ENCODE measurements at places on chromosomes 6 and 20.

DNA sequence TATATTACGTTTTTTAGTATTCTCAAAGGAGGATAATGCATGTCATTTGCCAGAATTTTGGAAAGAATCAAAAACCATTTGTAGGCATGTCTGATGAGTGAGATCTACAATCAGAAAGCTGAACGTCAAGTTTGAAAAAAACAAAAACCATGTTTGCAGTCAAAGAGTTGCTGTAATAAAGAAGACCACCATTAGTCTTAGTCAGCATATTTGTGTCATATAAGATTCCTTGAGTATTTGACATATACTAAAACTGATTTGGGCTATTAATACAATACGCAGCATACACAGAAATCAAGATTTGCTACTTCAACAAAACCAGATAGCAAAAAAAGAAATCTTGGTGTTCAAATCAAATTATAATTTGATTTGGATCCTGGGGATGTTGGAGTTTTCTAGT lies 247.5 kb downstream of the SAMD5 start:
- DNase-seq, result no peak

DNA sequence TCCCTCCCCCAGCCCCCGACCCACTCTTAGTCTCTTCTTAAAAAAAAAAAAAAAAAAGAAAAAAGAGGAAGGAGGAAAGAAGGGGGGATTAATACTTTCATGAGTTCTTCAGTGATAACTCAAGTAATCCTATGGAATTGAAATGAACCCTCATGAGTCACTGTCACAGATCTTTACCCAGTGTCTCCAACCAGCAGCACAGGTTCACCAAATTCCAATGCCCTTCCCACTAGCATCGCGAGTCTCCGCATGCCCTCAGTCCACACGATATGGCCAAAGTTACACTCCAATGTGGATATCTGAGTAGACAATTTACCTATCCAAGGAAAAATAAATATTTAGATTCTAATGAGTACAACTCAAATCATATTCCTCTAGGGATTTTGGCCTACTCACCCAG lies 74.5 kb downstream of the MDN1 start:
- no peak for DNase-seq

GRCh38 chr20:62618611-62619529 lies 23.4 kb upstream of the SLCO4A1 start:
- no peak for DNase-seq

DNA sequence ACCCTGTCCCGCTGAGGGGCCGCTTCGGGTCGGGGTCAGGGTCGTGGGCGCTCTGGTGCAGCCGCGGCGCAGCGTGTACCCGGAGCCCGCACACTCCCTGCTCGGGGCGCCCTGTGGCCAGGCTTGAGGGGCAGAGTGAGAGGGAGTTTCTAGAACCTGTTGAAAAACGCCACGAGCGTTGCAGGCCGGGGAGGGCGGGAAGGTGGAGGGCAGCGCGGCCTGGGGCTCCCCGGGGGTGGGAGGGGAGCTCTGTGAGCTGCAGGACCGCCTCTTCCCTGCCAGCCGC lies 539 bp upstream of the BHLHE23 start:
- DNase-seq, result no peak

DNA sequence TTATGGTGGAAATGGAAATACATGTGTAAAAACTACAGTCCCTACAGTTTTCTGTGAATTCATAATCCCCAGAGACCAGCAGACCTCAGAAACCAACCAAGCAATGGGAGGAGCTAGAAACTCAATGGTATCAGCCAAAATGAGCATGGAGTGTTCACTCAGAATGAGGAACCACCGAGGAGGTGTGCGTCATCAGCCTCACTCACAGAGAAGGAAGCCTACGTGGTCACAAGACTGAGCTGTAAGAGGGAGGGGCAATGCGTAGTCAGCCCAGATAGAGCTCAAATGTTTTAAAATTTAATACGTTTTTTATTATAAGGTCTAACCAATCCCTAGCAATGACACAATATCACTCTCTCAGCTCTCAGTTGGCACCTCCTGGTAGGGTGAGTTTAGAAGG lies 17.4 kb downstream of the MYLK4 start:
- DNase-seq, result no peak

GRCh38 chr20:10034717-10035571 lies at the start of gene ANKEF1:
Gene ANKEF1, plus strand, starts transcription at chr20:10034987. Its CDS starts 3,315 bp downstream, at chr20:10038302.
- no peak for DNase-seq

GRCh38 chr20:6104493-6105188 lies 18.2 kb downstream of the FERMT1 start:
- no peak for DNase-seq

DNA sequence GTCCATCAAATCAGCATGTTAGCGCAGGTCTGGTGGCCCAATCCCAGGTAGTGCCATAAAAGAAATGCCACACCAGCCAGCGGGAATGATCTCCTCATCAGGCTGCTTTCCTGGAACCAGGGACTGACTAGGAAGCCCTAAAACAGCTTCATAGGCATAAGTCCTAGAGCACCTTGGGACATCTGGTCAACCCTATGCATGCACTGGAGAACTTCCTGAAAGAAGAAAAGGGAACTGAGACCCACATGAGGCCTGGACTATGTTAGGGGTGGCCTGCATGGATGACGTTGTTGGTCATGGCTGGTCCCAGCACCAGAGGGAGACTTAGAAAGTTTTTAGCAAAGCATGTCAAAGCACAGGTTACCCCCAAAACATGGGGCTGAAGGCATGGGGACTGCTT lies 7.6 kb upstream of the KCNK16 start:
- DNase-seq, result no peak

DNA sequence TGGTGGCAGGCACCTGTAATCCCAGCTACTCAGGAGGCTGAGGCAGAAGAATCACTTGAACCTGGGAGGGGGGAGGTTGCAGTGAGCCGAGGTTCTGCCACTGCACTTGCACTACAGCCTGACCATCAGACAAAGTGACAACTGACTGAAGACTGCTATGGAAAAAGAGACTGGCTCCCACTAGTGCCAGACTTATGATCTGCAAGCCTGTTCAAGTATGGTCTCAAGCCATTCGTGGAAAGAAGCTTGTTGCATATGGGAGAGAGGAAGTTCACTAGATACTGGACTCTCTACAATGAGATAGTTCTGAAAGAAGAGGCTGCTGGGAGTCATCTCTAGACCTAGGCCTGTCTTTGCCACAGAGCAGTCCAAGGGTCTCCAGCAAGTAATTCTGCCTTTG lies 26.7 kb downstream of the MDN1 start:
- DNase-seq, result no peak

GRCh38 chr6:143677891-143678791 lies at the start of gene PHACTR2:
Gene PHACTR2, plus strand, starts transcription at chr6:143677965. Its CDS starts 199 bp downstream, at chr6:143678164.
- peak; percentile 28 for DNase-seq

GRCh38 chr6:159395609-159396008 lies 226.4 kb downstream of the FNDC1 start:
- DNase-seq, result no peak

DNA sequence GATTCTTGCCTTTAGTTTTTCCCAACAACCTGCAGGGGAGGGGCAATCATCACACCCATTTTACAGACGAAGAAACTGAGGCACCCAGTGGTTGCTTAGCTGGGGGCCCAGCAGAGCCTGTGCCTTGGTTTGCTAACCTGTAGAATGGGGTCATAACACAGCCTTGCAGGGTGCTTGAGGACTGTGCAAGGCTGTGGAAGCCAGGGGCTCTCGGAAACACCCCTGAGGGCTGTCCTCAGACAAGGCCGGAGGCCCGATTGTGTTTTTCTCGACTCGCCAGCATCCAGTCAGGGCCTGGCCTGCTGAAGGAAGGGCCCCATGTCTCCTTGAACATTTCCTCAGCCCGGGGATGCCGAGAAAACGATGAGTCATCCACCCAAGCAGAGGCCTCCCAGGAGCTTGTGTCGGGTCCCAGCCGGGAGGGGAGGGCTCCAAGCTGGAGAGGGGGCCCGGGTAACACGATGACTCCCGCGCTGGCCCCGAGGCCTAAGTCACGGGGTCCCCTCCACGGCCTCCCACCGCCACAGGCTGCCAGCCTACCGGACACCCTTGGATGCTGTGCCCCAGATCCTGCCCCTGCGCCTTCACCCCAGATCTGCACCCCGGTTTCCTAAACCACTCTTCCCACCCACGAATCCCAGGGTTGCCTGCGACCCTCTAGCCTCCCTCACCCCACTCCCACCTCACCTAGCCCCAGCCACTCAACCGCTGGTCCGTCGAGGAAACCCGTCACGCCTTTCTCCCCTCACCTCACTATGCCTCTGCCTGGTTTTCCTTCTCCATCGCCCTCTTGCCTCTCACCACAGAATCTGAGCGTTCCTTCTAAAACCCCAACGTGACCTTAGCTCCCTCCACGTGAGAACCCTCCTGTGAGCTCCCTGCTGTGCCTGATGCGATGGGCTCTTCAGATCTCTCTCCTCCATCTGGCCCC lies 10.6 kb downstream of the NOL4L start:
- peak; percentile 31 for DNase-seq
